ENCODE measurements at places on chromosomes 2 and 18. TPM values are rescaled to one million over a fixed set of nuclear protein-coding genes. Genes with fewer than 3 reads are reported as not detected.

The DLX1 gene
- total RNA-seq = not detected

The IL1A gene
- total RNA-seq = not detected

The MALL gene
- 64.3 TPM for total RNA-seq

The ZNF521 gene
- total RNA-seq = 66.4 TPM

The EVX2 gene
- not detected for total RNA-seq

The ADRA2B gene
- under 0.01 TPM for total RNA-seq

The POMC gene
- 0.63 TPM for total RNA-seq

The ADAM23 gene
- total RNA-seq = 0.77 TPM

The INPP5D gene
- total RNA-seq = 29.4 TPM

The SGPP2 gene
- total RNA-seq = not detected

The RNF125 gene
- total RNA-seq = 4.5 TPM

The CCL20 gene
- total RNA-seq = 0.89 TPM

The SERPINB3 gene
- not detected for total RNA-seq

The POTEI gene
- 0.26 TPM for total RNA-seq

The PLCL1 gene
- 0.76 TPM for total RNA-seq

The TUBA3E gene
- total RNA-seq = not detected

The DSC1 gene
- total RNA-seq = not detected

The PLB1 gene
- 0.26 TPM for total RNA-seq

The DNAH6 gene
- under 0.01 TPM for total RNA-seq

The DNAH7 gene
- total RNA-seq = under 0.01 TPM

The COL5A2 gene
- 37.0 TPM for total RNA-seq

The ACMSD gene
- not detected for total RNA-seq

The SYT4 gene
- not detected for total RNA-seq

The ASB18 gene
- total RNA-seq = not detected

The ARHGEF4 gene
- 0.63 TPM for total RNA-seq

The KCNIP3 gene
- total RNA-seq = 0.13 TPM

The KCTD1 gene
- total RNA-seq = 5.8 TPM

The TMEM182 gene
- total RNA-seq = 1.0 TPM

The HOXD11 gene
- not detected for total RNA-seq

The LIPG gene
- total RNA-seq = 1.3 TPM

The IL36A gene
- not detected for total RNA-seq

The KCNS3 gene
- 0.25 TPM for total RNA-seq

The MBD1 gene
- 34.3 TPM for total RNA-seq

The SCLY gene
- total RNA-seq = 12.1 TPM

The IHH gene
- total RNA-seq = under 0.01 TPM

The TCF7L1 gene
- 6.2 TPM for total RNA-seq

The EFEMP1 gene
- 3,306 TPM for total RNA-seq

The INSIG2 gene
- 20.5 TPM for total RNA-seq

The ROCK1 gene
- 28.0 TPM for total RNA-seq

The DLGAP1 gene
- total RNA-seq = under 0.01 TPM

The VRK2 gene
- total RNA-seq = 26.6 TPM

The GFPT1 gene
- 19.3 TPM for total RNA-seq

The GALNT14 gene
- 0.39 TPM for total RNA-seq

The SIGLEC15 gene
- under 0.01 TPM for total RNA-seq

The PLEKHH2 gene
- total RNA-seq = under 0.01 TPM

The ZNF804A gene
- total RNA-seq = not detected

The ALLC gene
- total RNA-seq = not detected

The UCN gene
- total RNA-seq = 0.13 TPM

The IL1RL1 gene
- total RNA-seq = 0.13 TPM

The UGT1A10 gene
- not detected for total RNA-seq

The MATN3 gene
- 1.0 TPM for total RNA-seq

The NT5C1B gene
- not detected for total RNA-seq

The SMYD1 gene
- total RNA-seq = not detected

The EMILIN2 gene
- 1.3 TPM for total RNA-seq
